ENCODE measurements at places on chromosomes 7 and 10. TPM values are rescaled to one million over a fixed set of nuclear protein-coding genes. Genes with fewer than 3 reads are reported as not detected.

DNA sequence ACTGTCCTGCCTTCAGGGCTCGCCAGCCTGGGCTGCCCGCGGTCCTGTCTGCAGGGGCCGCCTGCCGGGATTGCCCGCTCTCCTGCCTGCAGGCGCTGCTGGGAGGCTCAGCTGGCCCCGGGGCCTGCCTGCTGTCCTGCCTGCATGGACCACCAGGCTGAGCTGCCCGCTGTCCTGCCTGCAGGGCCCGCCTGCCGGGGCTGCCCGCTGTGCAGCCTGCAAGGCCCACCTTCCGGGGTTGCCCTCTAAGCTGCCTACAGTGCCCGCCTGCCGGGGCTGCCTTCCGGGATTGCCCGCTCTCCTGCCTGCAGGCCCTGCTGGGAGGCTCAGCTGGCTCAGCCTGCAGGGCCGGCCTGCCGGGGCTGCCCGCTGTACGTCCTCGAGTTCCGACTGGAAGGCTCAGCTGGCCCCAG, 164.4 kb downstream of the GLRX3 start:
- no peak for DNase-seq

DNA sequence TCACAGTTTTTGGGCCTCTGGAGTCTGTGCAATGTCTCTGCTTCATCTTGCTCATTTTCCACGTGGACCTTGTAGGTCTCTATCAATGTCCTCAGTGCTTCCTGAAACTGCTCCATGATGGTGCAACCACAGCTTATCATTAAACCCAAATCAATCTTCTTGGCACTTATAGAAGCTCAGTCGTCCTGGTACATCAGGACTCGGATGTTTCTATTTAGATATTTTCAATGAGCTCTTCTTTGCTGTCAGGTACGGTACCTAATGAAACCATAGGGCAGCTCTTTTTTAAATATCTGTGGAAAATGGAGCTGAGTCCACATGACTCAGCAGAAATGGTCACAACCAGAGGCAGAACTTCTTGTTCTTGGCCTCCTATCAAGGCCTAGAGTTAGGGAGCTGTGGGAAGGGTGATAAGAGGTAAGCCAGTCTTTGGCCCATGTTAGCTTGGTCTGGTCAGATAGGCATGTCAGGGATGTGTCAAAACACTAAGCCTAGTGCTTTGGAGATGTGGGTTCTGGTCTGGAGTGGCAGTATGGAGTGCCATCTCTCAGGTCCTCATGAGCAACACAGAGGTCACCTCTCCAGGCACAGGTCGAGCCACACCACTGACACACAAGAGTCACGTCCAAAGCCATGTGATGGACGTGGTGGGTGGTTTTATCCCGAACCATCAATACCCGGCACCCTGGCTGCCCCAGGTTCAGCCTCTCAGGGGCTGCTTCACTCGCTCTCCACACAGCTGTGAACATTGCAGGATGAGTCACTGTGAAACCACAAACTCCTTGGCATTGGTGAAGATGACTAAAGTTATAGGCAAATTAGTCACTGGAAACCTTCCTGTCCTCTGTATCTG, 87.0 kb downstream of the TBXAS1 start:
- no peak for DNase-seq

STRIP2 gene
- total RNA-seq, result 9.1 TPM

- no peak for DNase-seq
Observed at GRCh38 chr7:134948246-134948645, 38.1 kb upstream of the AGBL3 start.

DNA sequence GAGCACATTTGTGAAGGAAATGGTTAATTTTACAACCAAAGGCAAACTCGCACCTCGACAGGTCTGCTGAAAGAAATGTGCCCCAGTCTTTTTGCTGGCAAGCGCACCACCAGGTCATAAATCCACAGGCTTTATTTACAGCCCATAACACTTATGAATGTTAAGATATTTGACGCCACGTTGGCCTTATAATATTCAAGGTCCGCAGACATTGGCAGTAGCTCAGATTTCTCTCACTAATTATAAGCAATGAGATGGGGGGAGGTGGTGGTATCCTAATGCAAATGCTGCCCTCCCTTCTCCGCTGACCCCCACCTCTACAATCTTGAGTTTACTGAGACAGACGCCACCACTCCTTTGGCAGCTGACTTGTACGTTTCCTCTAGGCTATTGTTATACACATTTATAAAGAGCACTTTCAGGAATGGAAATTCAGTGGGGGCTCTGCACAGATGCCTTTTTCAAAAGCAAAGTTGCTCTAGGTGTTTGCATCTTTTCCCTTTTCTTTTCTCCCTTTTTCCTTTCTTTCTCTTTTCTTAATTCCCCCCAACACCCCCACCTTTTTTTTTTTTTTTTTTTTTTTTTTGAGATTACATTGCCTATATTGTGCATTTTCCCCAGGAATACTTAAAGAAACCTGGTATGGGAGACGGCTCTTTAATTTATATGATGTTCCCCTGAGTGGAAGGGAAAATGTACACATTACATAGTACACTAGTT, 6.7 kb downstream of the TCF7L2 start:
- DNase-seq, result no peak

TMEM213 gene
- not detected for total RNA-seq

GRCh38 chr10:4546500-4546899, 279.5 kb upstream of the AKR1E2 start:
- no peak for DNase-seq

GCK gene
- total RNA-seq, result not detected

GRCh38 chr10:32943854-32944661, 14.0 kb downstream of the ITGB1 start:
- DNase-seq, result no peak

GRCh38 chr7:140745266-140746058, 49.0 kb downstream of the NDUFB2 start:
- no peak for DNase-seq

GRCh38 chr7:102841290-102841689, 71.5 kb upstream of the LRRC17 start:
- no peak for DNase-seq
